Stimulated activated CD4-positive, alpha-beta T cell treated with anti-CD3 and anti-CD28 coated beads, Interleukin-4, amount 100 ng/mL, for 24 hours (primary cell): ENCODE measurements at places on chromosomes 6 and 20.

- DNase-seq: peak; percentile 46
These were observed 81.3 kb upstream of the CCDC28A start for GRCh38 chr6:138692058-138692977.

DNA sequence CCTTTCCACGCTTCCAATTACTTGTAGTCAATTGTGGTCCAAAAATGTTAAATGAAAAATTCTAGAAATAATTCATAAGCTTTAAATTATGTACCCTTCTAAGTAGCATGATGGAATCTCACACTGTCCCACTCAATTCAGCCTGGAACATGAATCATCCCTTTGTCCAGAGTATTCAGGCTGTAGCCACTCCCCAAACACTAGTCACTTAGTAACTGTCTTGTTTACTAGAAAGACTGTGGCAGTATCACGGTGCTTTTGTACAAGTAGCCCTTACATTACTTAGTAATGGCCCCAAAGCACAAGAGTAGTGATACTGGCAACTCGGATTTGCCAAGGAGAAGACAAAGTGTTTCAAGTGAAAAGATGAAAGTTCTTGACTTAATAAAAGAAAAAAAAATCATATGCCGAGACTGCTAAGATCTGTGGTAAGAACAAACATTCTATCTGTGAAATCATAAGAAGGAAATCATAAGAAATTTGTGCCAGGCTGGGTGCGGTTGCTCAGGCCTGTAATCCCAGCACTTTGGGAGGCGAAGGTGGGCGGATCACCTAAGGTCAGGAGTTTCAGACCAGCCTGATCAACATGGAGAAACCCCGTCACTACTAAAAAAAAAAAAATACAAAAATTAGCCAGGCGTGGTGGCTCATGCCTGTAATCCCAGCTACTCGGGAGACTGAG lies 168.5 kb upstream of the SIM1 start:
- DNase-seq: no peak

- DNase-seq: no peak
These were observed 3.0 kb downstream of the DEFB115 start for GRCh38 chr20:31260326-31260932.

DNA sequence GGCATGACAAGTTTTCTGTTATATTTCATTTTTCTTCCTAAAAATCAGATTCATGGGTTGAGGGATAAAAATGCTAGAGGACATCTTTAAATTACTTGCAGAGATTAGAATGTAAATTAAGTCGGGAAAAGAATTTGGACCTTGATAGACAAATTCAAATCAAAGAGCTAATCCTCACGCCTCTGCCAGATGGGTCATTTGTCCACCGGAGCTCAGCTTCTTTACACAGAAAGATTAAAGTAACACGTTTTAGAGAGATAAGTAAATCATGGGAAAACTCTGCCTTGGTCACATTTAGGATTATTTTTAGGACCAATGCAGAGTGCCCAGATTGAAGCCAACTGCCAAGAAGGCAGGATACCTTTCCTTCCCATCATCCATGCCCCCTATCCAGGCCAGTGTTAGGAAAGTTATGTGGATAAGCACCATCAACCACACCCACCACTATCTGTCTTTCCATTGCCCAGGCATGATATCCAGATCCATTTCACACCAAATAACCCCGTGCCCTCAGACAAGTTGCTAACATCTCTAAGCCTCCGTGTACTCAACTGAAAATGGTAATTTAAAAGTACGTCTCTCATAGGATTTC lies 397.4 kb upstream of the PLCB4 start:
- DNase-seq: no peak

- no peak for DNase-seq
These were observed 159.3 kb downstream of the PREX1 start for GRCh38 chr20:48668451-48668946.

DNA sequence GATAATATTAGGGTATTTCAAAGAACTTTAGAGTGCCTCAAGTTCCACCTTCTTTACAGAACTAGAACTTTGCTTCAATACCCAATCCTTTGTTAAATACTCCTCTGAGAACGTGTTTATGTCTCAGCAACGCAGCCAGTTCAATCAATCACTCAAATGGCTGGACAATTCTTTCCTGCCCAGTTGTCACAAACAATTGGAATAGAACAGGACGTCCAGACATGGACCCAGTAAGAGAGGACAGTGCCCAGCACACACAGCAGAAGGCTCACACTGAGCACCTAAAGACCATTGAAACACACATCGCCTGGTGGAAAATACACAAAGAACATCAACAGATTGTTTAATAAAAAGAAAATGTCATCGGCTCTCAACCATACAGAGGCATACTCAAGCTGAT lies 140.6 kb downstream of the TTLL2 start:
- no peak for DNase-seq

DNA sequence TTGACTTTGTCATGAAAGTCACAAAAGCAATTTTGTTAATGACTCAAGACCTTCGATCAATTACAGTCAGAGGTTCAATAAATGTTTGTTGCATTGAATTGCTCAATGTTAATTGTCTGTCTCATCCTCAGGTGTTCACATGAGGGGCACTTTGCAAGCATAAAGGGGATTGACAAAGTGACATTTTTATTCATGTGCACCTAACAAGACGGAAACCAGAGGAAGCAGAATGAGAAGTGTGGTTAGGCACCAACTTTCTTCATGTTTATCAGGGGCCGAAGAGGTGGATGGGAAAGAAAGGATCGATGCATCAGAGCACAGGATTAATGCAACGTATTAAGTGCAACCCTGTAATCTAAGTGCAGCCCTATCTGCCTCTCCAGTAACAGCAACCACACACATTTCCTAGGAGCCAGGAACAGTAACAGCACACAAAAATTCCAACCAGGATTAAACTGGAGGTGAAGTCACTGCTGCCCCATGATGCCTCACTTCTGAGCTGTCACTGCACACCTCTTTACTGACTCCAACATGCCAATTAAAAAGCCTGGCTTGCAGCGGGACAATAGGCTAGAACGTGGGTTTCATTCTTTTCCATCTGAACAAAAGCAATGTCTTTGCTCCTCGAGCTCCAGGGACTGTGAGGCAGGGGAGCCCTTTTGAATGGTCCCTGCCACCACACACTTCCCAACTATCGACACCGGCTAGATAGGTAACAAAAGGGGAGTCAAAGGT lies 262.7 kb downstream of the CD83 start:
- no peak for DNase-seq

DNA sequence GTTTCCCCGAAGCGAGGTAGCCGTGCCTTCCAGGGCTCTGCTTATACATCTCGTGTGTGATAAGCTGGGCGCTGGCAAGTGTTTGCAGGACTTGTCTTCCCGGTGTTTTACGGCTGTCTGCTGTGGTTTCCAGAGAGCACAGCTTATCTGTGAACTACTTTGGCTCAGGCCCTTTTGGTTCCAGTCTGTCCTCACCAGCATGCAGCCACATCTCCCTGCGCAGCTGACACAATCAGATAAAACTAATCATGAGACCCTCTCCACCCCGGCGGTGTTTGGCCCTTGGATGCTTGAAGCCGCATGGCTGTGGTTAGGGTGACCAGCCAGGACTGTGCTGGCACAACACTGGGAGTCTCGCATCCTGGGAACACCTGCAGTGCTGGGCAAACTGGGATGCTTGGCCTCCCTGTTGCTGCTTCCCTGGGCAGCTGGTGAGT lies 241.8 kb upstream of the FOXQ1 start:
- no peak for DNase-seq

GRCh38 chr20:12927489-12927888 lies 81.3 kb upstream of the SPTLC3 start:
- DNase-seq: no peak

GRCh38 chr6:48735846-48736245 lies 624.8 kb upstream of the PTCHD4 start:
- no peak for DNase-seq

- no peak for DNase-seq
These were observed 1.2 kb upstream of the NOL4L start for GRCh38 chr20:32586291-32586690.

DNA sequence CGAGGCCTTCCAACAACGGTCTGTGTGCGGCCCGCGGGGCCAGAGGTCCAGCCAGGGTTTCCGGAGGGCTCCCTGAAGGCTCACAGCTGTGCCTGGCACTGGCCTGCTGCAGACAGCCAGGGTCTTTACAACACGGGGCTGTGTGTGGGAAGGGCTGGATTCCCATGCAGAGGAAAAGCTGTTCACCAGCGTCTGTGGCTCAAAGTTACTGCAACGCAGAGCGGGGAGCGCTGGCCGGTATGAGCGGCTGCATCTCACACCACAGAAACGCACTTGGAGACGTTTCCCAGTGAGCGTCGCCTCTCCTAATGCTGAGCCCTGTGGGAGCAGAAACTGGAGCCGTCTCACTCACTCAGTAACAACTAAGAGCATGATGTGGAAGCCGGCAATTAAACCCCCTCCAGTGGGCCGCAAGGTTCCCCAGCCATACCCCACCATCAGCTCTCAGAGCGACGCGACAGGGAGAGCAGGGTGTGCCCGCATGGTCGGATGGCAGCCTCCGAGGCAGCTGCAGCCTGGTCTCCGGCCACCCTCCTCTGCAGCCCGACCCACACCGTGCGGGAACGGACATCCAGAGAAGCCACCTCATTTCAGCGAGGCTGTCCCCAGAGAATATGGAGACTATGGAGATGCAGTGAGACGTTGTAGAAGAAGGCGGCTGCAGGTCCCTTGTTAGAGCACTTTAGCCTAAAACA lies 42.6 kb downstream of the DLL1 start:
- no peak for DNase-seq

DNA sequence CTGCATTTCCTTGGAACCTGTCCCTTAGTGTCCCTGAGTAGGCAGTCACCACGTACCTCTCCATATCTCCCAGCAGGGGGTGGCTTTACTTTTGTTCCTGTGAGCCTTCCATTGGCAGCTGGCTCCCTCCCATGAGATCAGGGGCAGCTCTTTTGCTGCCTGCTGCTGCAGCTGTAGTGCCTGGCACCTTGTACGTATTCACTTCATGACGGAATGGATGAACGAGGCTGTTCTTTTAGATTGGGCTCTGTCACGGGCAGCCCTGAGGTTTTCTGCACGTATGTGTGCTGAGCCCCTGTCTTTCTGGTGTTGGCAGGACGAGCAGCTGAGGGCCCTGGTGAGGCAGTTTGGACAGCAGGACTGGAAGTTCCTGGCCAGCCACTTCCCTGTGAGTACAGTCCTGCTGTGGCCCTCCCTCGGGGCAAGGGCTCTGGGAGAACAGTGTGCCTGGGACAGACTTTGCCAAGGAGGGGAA lies 14.6 kb downstream of the MYBL2 start:
- DNase-seq: no peak

DNA sequence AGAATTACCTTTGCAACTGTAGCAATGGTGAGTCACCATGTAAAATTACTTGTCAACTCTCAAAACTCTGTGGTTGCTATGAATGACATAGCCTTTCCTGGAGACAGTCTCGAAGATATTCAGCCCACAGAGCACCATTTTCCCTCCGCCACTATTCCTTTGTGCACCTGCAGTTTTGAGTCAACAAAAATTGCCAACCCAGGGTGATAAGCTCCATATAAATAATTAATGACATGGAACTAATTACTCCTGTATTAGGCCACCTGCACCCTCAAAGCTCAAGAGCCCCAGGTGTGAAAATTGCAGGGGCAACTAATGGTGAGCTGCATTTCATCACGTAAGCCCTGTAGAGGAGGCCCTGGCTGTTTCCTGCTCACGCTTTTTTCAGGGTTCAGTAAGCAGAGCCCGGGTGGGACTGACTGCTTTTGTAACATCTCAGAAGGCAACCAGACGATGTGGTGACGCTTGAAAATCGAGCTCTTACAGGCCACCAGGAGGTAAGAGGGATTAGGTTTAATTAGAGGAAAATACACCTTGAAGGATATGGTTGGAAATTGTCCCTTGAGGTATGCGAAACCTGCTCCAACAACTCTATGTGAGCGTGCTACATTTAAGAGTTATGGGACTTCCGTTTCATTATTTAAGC lies 70.8 kb downstream of the BMP2 start:
- no peak for DNase-seq

- DNase-seq: no peak
These were observed 32.8 kb downstream of the GABRR1 start for GRCh38 chr6:89184344-89184743.

GRCh38 chr20:41618807-41619311 lies 682 bp upstream of the CHD6 start:
- no peak for DNase-seq

DNA sequence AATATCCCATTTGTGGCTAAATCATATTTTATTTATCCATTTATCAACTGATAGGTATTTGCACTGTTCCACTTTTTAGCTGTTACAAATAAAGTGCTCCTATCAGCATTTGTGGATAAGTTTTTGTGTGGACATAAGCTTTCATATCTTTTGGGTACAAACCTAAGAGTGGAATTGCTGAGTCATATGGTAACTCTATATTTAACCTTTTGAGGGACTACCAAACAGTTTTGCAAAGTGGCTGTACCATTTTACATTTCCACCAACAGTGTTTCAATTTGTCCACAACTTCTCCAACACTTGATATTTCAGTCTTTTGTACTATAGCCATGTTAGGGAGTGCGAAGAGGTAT lies 23.6 kb upstream of the ECHDC1 start:
- no peak for DNase-seq

- no peak for DNase-seq
These were observed 291.1 kb downstream of the CLIC5 start for GRCh38 chr6:45724511-45724910.

- DNase-seq: no peak
These were observed 728 bp upstream of the CEP162 start for GRCh38 chr6:84228198-84228543.

- no peak for DNase-seq
These were observed 72.3 kb upstream of the SOX4 start for GRCh38 chr6:21521276-21521675.

DNA sequence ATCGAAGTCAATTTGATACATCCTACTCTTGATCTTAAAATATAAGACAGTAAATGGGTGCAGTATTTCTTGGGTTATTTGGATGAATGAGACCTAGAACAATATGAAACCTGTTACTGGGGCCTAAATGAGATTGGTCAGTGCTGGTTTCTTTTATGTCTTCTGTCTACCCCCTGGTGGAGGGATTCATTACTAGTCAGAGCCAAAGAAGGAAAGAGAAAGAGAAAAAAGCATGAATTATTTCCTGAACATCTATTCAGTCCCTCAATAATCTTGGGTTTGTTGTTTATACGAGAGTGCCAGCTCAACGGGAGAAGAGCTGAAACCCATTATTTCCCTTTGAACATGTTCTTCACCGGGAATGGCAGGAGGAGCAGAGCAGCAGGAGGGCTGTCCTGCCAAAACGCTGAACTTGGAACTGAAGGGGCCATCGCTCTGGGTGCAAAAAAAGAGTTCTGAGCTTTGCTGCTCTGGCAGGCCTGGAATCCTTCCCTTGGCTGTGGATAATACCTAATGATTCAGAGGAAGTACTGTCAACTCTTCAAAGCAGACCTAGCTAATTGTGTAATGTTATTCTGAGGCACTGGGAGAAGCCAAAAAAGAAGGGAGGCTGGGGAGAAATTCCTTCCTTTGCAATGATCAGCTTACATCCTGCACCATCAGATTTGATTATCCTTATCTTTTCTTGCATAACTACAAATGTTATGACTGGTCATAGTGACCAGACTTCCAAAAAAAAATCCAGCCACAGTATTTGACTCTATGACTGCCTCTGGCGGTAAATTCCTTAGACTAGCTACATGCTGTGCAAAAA lies 72.0 kb downstream of the BLOC1S5 start:
- no peak for DNase-seq

- peak; percentile 14 for DNase-seq
These were observed 41.7 kb downstream of the MOCS1 start for GRCh38 chr6:39892490-39893129.

- no peak for DNase-seq
These were observed 9.1 kb downstream of the CASS4 start for GRCh38 chr20:56420940-56421688.
